ENCODE measurements at places on chromosomes 16 and 17. TPM values are rescaled to one million over a fixed set of nuclear protein-coding genes. Genes with fewer than 3 reads are reported as not detected.
A peak's percentile ranks its signal among the peaks of the same experiment; 100 is the strongest.

DNA sequence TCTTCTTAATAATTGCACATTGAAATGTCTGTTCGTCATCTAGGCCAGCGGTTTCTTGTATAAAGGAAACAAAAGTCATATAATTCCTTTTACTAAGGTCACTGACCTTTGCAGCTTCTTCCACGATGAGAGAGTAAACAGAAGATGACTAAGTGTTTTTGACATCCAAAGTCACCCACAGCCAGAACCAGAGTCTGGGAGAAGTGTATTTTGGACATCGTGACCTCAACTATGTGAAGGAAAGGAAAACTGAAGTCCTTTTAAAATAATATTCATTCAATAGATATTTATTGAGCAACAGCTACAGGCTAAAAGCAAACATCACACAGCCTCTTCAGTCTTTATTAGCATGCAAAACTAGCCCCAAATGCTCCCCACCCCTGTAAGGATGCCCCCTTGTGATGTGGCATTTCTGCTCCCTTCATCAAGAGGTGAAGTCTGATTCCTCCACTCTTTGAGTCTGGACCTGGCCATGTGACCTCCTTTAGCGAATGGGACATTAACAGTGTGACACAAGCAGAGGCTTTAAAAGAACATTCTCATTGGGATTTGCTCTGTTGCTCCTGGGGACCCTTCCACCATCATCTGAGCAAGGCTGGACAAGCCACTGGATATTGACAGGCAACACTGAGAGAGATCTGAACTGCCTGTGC is 8.1 kb upstream of the PMP22 start:
- peak; percentile 70 for DNase-seq

DNA sequence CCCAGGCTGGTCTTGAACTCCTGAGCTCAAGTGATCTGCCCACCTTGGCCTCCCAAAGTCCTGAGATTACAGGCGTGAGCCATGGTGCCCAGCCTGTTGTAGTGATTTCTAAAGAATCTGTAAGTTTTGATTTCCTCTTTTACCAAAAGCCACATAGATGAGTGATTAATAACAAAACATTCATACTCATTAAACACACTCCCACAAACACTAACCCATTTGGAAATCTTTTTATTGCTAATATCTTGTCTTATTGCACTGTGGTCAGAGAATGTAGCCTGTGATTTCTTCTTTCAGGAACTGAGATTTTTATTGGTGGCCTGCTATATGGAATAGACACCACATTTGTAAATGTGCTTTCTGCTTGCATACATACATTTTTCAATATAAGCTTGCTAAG is 31.6 kb downstream of the MYH10 start:
- DNase-seq = no peak

SGCA gene
- 0.90 TPM for total RNA-seq

FOXN1 gene
- total RNA-seq = not detected

GRCh38 chr16:28130099-28131088 is 66.9 kb upstream of the GSG1L start:
- DNase-seq = peak; percentile 51

CDR2L gene
- 11.8 TPM for total RNA-seq

GRCh38 chr17:64448665-64449512 is at the start of gene MILR1:
Gene MILR1 (plus strand): TSS chr17:64449115. CDS start chr17:64449169, 54 bp downstream.
- peak; percentile 91 for DNase-seq

Data from fibroblast of the aortic adventitia (primary cell).